ENCODE measurements at places on chromosomes 3 and 15.

DNA sequence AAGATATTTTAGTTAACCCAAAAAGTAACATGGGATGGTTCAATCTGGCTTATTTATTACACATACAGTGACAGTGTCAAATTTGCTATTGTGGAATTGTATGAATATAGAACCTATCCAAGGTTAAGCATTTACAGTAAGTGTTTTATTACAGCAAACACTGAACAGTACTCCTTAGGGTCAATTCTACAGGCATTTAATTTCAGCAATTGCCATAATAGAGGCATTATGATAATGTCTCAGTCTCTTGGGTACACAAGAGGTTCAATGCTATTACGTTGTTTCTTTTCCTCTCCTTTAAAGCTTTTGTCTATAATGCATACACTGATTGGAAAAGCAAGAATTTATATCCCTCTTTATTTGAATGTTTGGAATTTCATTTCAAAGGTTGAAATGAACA is 275.7 kb upstream of the NAALADL2 start:
- DNase-seq: no peak

GRCh38 chr15:42954291-42954690 is 33.7 kb upstream of the TTBK2 start:
- no peak for DNase-seq

DNA sequence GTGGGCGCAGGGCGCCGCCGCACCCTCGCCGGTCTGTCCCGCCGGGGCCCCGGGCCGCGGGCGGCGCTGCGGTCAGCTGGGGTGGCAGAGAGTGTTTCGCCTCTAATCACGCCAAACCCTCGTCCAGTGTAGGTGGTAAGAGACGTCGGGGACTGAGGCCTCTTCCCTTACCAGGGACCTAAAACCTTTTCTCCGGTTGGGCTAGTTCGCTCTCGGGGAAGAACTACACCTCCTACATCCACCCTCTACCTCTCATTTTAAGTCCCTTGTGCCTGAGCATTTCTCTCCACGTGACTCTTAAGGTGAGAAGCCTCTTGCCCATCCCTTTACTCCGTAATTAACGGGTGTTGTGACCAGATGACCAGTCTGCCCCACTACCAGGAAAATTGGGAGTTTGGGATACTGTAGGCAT is 520 bp downstream of the TMEM42 start:
- DNase-seq: no peak

DNA sequence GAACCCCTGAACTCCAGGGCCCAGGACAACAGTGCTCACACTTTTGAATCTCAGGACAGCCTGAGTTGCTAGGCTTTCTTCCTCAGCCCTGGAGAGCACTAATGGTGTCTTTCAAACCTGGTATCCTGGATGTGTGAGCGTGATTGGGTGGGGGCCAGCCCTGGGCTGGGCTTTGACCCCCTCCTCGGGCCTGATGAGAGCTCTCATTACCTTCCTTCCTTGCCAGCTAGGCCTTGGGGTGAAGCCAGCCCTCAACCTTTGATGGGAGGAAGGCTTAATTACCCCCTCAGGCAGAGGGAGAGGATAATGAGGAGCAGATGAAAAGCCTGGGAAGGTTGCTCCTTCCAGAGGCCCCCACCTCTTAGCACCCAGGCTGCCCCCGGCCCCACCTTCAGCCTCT is 31.1 kb upstream of the INSYN1 start:
- DNase-seq: no peak

DNA sequence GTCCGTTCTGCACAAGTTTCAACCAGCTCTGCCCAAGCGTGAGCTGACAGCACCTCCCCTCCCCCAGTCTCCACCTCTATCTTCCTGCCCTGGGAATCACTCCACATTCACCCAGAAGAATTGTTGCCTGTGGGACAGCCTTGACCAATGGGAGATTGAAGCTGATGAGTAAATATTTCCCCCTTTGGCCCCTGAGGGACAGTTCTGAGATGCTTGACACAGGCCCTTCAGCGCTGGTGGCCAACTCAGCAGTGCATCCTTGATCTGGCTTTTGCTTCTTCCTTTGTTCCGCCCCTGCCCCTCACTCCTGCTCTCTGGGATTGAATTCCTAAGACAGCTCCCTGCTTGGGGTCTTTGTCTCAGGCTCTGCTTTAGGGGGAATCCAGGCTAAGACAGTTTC is 13.1 kb upstream of the SKIC8 start:
- DNase-seq: no peak

DNA sequence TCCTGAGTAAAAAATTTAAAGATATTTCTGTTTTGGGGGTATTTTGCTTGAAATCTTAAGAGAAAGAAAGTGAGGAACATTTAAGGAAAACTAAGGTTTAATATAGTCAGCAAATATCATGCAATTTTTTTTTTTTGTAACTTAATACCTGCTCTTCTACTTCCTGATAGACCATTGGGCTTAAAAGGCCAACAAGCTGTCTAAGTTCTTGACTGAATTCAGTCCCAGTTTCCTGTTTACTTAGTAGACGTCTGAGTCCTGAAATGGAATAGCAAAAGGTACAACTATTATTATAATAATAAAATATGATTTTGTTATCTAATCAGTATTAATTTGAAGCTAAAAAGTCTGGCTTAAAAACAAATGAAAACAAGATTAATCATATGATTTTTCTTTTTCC is 37.9 kb downstream of the IQCB1 start:
- DNase-seq: no peak

DNA sequence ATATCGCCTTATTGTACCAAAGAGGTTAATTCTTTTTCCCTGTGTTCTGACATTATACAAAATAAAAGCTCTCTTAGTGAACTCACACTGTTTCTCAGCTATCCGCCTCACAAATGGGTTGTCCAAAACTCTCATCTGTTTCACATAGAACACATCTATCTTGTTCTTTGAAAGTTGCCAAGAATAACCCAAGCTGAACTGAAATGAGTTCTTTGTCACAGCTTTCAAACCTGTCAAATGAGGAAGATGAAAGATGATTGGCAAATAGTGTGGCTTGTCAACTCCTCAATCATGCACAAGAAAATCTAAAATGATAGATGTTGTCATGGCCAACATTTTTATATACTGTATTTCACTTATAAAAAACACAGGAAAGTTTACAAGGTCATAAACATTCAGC is 168.1 kb upstream of the OSTN start:
- no peak for DNase-seq

DNA sequence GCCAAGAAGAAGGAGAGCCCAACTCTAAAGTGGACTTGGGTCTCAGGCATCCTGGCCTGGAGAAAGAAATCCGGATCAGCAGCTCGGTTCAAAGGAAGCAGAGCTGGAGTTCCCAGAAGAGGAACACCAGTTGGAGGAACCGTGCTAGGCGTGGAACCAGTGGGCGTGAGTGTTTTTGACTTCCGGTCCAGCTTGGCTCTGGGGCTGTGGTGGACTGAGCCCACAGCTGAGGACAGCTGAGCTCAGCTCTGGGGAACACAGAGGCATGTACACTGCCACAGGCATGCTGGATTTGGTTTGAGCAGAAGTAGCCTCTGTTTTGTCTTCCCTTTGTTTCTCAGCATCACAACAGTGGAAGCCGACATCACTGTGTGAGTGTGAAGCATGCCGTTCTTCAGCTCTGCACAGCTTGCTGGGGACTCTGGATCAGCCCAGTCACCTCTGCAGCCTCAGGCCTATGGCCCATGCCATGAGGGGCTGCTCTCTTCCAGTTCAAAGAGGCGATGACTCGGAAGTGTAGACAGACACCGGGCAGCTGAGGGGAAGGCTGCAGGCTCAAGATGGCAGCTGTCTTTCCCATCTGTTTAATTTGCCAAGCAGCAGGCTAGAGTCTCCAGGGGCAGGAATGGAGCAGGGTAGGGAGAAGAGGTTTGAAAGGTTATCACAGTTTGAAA is 185.8 kb upstream of the UBE3A start:
- no peak for DNase-seq

DNA sequence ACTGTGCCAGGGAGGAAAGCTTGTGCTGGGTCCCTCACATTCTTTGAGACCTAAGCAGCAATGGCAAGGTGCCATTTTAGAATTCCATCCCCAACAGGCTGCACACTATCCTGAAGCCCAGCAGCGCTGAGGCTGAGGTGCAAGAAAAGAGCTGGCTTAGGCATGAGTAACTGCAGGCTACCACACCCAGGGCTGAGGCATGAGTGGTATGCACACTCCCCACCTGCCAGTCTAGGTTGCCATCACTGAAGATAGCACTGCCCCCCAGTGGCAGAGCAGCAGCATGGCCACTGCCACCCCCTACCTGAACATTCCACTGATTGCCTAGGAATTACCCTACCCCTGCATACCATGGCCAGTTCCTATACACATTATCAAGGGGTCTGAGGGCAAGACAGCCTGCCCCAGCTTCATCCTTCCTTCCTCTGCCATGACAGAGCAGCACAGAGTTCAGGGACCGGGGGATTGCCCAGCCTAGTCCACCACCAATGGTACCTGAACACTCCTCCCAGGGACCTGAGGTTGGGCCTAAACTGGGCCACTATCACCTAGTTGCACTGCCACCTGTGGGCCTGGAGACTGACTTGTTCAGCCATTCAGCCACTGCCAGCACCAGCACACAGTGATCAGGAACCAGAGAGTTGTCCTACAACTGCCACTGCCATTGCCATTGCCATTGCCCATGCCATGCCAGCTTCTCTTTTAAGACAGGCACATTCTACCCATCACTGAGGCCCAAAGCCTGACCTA is 129.8 kb downstream of the SATB1 start:
- DNase-seq: no peak

All from stimulated activated CD4-positive, alpha-beta T cell treated with anti-CD3 and anti-CD28 coated beads, TNF-alpha, amount 100 ng/mL, for 1 hour (primary cell).